ENCODE measurements at places on chromosomes 13 and 19.

GRCh38 chr19:19171821-19172532 lies 1.9 kb upstream of the MEF2B start:
- no peak for DNase-seq

- no peak for DNase-seq
These were observed 28.5 kb upstream of the PSPC1 start for GRCh38 chr13:19810996-19811881.

DNA sequence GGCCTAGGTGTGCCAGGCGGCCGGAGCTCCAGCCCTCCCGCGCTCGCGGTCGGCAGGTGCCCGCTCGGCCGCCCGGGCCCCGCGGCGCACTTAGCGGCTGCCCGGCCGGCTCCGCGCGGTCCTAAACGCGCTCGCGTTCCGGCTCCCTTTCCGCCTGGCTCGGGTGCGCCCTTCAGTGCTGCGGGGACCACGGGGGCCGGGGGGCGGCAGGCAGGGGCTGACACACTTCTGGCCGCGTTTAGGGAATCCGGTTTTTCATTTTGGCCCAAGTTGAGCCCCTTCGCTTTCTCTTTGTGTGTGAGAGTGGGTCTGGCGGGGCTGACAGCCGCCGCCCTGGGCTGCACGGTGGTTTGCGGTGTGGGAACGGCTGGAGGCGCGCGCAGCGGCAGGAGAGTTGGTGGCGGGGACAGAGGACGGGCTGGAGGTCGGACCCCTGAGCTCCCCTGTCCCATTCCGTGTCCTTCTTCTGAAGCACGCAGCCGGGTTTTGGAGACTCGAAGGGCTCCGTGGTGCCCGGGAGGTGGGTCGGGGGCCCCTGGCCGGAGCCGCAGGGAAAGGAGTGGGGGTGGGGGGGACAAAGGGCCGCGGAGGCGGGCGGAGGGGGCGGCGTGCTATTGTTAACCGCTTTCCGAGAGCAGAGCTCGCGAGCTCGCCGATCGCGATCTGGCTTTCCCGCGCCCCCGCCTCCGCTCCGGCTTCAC lies 3.1 kb downstream of the FGF9 start:
- DNase-seq = peak; percentile 80

DNA sequence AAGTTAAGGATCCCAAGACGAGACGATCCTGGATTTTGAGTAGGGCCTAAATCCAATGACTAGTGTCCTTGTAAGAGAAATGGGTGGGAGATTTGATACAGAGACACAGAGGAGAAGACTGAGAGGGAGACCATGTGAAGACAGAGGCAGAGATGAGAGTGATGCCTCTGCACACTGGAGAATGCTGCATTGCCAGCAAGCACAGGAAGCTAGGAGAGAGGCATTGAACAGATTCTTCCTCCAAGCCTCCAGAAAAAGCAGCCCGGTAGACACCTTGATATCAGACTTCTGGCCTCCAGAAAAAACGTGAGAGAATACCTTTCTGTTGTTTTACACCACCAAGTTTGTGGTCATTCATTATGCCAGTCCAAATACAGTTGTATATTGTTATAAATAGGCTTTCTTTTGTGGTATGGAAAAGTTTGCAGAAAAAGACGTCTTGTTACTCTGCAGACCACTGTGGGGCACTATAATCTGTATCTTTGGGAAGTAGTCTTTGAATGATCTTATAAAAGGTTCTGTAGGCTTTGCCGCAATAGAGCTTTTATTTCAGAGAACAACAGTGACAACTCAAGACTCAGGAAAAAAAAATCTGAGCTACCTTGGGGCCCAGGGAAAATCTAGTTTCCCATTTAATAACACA lies 17.9 kb upstream of the RFC3 start:
- DNase-seq = peak; percentile 14

DNA sequence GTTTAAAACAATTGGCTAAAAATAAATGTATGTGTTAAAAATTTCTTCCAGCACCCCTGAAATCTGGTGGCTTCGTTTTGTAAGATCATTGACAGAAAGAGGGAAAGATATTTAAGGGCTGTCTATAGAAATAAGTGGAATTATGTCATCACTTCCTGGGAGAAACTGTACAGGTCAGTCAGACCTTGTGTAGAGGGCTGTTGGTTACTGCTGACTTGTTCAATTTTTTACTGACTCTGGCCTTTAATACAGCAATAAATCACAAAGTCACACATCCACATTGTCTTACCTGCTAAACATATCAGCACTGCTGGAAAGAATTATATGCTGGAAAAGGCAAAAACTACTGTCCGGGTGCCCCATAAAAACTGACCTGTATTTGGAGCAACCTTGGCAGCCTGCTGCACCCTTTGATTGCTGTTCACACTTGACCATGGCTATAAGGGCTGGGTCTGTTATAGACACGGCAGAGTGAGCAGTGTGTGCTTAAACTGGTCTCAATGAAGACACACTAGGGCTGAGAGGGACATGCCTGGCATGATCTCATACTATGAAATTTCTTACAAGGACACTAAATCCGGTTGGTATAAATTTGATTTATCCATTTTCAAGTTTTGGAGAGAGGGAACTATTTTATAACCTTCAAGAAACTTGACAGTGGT lies 162.1 kb downstream of the NHLRC3 start:
- DNase-seq = no peak

DNA sequence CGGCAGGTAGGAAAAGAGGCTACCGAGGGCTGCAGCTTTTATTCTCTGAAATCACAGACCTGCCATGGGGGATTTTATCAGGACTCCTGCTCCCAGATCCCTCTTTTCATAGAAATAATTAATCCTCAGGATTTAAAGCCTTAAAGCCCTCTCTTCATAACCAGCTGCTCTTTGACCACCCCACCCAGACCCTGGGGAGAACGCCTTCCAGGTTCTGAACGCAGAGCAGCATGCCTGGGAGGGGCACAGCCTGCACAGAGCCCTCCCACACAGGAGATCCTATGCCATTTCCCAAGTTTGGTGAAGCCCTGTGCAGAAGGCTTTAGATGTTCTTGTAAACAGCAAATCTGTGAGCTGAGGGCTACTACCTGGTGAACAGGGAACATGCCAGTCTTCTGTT lies 91.1 kb downstream of the STOML3 start:
- no peak for DNase-seq

DNA sequence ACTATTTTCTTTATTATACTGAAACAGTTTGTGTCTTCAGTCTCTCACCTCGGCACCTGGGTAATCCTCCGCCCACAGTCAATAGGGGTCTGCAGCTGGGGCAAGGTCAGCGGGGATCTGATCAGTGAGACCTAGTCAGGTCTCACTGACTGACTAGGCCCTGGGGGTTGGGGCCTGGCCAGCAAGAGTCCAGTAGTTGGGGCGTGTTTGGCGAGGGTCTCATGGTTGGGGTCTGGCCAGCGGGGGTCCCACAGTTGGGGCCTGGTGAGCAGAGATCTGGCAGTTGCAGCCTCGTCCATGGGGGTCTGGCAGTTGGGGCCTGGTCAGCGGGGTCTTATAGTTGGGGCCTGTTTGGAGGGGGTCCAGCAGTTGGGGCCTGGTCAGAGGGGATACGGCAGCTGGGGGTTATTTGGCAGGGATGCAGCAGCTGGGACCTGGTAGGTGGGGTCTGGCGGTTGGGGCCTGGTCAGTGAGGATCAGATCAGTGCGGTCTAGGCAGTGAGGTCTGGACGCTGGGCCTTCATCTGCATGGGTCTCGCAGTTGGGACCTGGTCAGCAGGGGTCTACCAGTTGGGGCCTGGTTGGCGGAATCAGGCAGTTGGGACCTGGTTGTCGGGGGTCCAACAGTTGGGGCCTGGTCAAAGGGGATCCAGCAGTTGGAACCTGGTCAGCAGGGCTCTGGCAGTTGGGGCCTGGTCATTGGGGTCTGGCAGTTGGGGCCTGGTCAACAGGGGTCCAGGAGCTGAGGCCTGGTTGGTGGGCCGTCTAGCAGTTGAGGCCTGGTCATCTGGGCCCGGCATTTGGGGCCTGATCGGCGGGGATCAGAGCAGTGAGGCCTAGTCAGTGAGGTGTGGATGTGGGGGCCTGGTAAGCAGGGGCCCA lies 61.1 kb upstream of the TPM4 start:
- DNase-seq = no peak

DNA sequence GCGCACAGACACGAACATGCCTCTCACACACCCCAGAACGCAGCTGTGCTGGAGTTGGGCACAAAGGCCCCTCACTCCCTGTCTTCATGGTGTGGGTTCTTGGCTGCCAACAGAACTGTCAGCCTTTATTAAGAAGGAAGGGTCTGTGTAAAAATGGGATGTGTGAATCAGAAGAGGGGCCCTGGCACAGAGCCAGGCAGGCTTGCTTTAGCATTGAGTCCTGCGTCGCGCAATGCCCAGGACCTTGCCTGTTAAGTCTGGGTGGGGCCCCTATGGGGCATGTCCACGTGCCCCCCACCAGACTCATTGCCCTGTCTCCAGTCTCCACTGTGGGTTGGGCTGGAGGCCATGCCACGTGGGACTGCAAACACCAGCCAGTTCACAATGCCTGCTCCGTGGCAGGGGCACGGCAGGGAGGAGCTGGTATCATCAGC lies 84.8 kb downstream of the SLC7A1 start:
- DNase-seq = no peak

DNA sequence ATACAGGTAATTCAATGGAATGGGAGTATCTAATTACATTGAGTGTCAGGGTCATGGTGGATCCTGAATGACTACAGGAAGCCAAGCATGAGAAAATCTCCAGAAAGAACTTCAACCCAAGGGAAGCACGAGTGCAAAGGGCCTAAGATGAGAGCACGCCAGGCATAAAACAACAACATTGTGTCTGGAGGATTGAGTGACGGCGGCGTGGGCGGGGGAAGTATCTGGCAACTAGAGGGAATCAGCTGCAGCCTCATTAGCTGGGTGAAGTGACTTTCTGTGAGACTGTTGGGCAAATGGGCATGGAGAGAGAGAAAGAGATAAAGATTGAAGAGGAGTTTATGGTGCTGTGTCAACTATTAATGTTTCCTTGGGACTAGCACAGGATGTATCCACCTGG lies 194.3 kb downstream of the GPC6 start:
- DNase-seq = no peak

- no peak for DNase-seq
These were observed 176.5 kb downstream of the CACNA1A start for GRCh38 chr19:13329766-13330165.

DNA sequence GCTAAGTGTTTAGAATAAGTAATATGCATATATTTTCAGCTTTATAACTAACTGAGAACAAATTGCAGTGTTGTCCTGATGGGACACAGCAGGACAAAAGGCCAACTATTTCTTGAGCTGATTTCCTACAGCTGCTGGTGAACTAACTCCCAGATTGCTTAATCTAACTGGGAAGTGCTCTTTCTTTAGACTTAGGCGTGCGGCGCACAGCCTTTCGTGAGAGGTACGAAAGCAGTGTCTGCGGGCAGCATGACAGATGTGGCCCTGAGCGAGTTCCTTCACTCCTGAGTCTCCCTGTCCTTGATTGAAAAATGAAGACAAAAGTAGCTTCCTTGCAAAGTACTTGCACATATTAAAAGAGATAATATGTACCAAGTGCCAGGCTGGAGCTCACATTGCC lies 47.3 kb upstream of the NPAS1 start:
- DNase-seq = no peak

DNA sequence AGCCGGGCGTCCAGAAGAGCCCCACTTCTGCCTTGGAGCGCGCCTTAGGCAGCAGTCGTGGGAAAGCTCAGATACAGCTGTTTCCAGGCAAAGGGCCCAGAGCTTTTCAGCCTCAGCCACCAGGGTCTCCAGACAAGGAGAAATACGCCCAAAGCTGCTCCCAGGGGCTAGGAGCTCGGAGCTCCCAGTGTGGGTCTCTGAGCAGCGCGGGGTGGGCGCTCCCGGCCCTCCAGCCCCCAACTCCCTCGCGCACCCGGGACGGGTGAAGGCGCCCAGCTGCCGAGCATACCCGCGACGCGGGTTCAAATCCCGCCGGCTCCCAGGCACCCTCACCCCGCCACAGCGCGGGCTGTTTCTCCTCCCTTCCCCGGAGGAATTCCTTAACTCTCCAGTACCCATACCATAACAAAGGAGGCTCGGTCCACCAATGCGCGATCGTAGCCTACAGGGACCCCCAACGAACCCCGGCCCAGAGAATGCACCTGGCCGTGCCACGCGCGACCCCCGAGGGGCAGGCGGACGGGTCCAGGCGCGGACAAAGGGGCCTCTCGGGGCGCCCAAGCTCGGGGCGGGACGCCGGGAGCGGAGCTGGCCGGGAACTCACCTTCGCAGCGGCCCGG lies 507 bp downstream of the COL4A1 start:
- DNase-seq = no peak

GRCh38 chr19:56681702-56682101 lies 10.1 kb upstream of the ZNF835 start:
- no peak for DNase-seq
